ENCODE measurements at places on chromosomes 3 and 15.

- DNase-seq: no peak
Observed at GRCh38 chr3:50675179-50676030, 678 bp downstream of the DOCK3 start.

DNA sequence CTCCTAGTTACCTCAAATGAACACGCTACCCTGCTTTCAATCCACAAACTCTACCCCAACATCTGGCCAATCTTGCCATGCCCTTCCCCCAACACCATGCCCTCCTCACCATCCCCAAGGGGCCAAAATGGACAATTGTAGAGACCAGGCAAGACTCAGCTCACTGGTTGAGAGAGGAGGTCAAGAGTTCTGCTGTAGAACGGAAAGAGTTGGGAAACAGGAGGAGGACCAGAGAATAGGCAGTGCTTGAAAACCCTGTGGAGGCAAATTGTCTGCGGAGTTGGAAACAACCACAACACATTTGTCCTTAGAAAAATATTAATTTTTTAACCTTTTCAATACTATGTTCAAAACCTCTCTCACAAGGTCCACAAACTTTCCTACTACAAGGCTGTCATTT, 128.8 kb upstream of the BFSP2 start:
- no peak for DNase-seq

DNA sequence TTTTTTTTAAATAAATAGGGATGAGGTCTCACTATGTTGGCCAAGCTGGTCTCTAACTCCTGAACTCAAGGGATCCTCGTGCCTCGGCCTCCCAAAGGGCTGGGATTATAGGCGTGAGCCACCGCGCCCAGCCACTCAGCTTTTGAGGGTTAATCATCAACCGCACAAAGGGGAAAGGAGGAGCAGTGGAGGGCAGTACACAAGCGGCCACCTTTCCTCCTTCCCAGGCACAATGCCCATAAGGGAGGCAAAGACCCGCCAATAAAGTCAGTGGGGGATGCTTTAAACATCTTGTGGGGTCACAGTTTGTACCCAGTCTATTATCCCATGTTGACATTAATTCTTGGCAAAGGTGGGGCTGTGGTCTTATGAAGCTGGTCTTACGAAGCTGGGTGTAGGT, 32.4 kb downstream of the EHD4 start:
- no peak for DNase-seq

DNA sequence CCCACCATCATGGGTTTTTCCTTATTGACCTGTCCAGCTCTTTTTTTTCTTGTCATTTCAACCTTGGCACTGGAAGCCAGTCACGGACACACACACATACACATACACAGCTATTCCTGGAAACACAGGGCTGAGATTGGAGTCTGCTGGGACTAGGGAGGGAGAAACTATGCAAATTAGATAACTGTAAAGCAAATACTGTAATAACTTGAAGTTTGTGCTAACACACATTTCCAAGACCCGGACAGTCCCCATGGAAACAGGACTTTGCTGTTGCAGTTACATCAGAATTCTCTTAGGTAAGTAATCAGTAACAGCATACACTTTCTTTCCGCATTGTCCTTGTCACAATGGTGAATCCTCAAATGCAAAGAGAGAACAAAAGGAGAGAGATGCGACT, 304.4 kb downstream of the KBTBD8 start:
- no peak for DNase-seq

GRCh38 chr3:145182196-145182911, 978.6 kb downstream of the PLOD2 start:
- DNase-seq: no peak

DNA sequence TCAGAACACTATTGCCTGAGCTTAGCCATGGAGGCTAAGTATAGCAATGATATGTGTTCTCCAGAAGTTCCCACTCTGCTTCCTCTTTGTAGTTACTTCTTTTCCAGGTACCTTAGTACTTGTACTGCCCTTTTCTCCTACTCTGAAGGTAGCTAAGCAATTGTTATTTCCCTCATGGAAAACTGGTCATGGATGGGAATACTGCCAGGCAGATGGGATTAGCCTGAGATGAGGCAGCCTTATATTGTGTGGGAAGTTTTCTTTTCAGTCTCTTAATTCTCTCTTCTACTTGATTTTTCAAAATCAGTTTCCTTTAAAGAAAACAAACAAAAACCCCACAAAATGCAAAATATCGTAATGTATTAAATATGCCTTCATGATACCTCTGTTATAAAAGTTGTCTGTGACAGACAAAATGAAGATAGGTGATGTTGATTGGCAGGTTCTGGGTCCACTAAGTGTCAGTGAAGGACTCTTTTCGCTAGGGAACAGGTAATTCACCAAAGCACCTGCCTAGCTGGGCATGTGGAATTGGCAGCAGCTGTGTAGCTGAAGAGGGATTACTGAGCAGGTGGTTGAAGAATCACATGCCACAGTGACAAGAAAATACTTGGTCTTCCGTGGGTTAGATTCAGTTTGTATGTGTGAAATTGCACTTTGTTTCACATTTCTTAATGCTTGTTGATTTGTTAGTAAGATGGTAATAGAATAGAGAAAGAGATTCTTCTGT, 4.1 kb downstream of the ZNF609 start:
- DNase-seq: no peak

GRCh38 chr3:194857469-194858113, 171.9 kb downstream of the FAM43A start:
- no peak for DNase-seq

GRCh38 chr15:93570527-93570926, 481.5 kb upstream of the RGMA start:
- DNase-seq: no peak
